NCI-H1092 (cell line): ENCODE measurements at places on chromosomes 3 and 15.

- DNase-seq = no peak
Measured at GRCh38 chr15:86663304-86663703, 583.6 kb downstream of the AGBL1 start.

- DNase-seq = no peak
Measured at GRCh38 chr15:67501177-67501835, 19.6 kb upstream of the C15orf61 start.

GRCh38 chr3:138724443-138724842 is 110.3 kb downstream of the PIK3CB start:
- DNase-seq = no peak

- DNase-seq = no peak
Measured at GRCh38 chr3:50396502-50396901, 37.2 kb upstream of the TMEM115 start.

DNA sequence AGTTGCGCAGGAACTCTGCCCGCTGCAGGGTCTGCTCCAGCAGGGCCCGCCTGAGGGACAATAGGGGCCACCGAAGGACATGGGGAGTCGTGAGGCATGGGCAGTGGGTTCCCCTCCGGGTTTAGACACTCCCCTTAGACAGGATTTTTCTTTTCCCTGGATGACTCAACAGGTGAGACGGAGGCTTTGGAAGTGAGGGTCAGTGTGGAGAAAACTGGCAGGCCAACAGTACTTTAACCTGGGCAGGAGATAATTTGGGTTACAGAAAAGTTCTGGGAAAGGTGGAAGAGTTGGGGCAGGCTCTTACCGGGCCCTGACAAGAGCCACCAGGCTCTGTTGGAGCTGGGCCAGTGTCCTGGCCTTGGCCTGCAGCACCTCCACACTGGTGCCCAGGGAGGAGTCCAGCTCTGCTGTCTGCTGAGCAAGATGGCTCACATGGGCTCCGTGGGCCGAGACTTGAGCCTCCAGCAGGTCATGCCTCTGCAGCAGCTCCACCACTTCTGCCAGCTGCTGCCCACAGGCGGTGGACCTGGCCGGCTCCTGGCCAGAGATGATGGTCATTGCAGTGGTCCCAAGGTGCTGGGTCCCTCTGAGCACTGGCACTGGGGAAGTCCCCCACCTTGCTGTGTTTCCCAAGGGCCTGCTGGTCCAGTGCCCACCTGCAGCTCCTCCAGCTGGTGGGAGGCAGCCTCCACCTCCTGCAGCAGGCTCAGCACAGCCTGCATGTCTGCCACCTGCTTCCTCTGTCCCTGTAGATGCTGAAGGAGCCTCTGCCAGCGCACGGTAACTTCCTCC is 11.0 kb downstream of the SPTBN5 start:
- DNase-seq = no peak

DNA sequence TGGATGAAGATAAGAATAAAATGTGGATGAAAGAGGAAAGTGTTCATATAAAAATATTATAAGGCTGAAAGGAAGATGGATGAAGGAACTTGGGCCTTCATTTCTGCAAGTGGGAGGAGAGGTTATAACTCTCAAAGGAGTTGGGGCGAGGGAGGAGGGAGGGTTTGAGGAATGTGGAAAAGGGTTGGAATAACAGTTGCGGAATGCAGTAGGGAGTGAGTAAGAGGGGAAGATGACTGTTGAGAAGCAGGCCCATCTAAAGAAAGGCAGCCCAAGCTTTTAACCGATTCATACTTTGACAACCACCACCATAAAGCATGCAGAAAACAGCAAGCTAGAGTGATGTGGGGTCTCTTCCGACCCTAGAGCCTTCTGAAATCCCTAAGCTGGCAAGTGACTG is 8.3 kb upstream of the TM4SF4 start:
- no peak for DNase-seq

DNA sequence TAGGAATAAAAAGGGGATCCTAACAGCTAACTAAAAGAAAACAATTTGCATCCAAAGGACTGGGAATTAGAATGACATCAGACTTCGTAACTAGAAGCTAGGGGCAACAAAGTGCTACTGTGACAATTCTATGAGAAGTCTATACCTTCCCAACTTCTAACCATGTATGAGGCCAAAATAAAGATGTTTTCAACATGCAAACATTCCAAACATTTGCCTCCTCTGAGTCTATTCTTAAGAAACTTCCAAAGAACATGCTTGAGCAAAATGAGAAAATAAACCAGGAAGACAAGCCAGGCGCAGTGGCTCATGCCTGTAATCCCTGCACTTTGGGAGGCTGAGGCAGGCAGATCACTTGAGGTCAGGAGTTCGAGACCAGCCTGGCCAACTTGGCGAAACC is 13.1 kb upstream of the RNF7 start:
- no peak for DNase-seq

DNA sequence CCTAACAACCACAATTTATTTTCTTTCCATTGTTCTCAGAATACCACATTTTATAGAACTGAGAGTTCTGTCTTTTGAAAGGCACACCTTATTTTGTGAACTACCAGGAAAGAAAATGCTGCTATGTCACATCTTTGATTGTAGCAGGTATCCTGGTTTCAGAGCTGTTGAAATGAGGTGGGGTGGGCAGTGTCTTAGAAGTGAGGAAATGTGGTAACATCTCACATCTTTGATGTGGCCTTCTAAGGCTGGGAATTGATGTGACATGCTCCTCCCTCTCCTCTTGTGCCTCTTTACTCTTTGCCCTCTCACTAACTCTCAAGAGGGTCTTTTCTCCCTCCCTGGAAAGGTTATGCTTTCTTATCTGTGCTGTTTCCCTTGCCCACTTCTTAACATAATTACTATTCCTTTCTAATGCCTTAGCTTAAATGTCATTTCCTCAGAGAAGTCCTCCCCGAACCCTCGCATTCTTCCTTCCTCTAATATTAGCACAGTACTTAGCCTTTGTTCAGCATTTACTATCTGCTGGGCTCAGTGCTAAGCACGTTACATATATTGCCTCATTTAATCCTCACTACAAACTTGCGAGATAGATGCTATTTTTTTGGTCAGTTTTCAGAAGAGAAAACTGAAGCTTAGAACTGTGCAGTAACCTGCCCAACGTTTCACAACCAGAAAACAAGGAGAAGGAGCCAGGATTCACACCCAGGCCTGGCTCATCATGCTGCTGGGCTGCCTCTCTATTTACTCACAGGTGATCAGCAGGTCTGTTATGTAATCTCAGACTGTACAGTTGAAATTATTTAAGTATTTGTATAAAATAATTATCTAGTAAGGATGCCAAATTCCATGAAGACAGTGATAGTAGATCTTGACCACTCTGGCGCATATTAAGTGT is 24.0 kb upstream of the SPTSSB start:
- DNase-seq = no peak

- DNase-seq = no peak
Measured at GRCh38 chr15:90957031-90957790, 2.5 kb downstream of the RCCD1 start.

DNA sequence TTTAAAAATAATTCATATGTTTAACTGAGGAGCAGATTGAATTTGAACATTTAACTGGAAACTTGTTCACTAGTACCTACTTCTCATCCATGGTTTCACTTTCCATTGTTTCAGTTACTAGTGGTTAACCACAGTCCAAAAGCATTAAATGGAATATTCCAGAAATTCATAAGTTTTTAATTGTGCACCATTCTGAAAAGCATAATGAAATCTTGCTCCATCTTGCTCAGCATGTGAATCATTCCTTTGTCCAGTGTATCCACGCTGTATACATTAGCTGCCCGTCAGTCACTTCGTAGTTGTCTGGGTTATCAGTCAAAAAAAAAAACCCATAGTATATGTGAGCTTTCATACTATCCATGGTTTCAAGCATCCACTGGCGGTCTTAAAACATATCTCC is 217.6 kb downstream of the TPRG1 start:
- DNase-seq = no peak

DNA sequence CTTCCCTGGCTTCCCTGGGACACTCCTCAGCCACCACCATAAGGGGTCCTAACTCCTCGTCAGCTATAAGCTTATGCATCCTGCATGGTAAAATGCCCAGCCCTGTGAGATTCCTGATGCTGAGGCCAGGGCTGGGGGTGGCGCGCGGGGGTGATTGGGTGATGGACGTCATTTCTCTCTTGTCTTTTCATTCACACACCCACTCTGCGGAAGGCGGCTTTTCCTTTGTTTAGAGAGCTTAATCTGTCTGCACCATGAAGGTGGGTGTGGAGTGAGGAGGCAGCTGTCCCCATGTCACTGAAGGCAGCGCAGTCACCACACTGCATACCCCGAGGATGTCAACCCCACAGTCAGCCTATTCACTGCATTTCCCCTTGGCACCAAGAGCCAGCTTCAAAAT is 110.0 kb upstream of the NSMCE3 start:
- DNase-seq = no peak

DNA sequence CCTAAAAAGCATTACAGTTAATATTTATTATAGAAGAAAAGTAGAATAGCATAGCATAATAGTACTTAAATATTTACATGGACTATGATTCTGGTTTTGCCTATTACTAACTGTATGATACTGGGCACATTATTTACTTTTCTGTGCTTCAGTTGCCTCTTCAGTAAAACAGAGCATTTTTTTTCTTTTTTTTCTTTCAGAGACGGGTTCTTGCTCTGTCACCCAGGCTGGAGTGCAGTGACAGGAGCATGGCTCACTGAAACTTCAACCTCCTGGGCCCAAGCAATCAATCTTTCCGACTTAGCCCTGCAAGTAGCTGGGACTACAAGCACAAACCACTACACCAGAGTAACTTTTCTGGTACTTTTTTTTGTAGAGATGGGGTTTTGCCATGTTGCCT is 47.0 kb downstream of the GYG1 start:
- DNase-seq = no peak

GRCh38 chr3:32176989-32177701 is 61.3 kb upstream of the CMTM8 start:
- no peak for DNase-seq

DNA sequence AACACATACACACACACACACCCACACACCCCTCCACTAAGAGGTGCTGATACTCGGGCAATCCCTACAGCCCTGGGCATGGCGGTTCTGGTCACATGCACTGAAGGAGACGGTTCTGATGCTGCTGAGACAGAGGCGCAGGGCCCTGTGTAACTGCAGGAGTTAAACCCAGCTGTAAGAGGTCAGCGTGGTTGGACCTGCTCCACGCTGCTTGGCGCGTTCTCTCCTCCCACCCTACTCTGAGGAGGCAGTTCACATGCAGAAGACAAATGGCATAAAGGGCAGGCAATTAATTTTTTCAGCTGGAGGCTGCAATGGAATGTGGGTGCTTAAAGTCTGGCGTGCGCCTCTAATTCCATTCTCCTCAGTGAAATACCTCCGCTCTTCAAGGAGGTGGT is 35.2 kb downstream of the GRK7 start:
- no peak for DNase-seq

GRCh38 chr15:31814082-31814481 is 216.2 kb upstream of the CHRNA7 start:
- DNase-seq = no peak

GRCh38 chr3:139480585-139480984 is 4.3 kb upstream of the RBP2 start:
- no peak for DNase-seq

DNA sequence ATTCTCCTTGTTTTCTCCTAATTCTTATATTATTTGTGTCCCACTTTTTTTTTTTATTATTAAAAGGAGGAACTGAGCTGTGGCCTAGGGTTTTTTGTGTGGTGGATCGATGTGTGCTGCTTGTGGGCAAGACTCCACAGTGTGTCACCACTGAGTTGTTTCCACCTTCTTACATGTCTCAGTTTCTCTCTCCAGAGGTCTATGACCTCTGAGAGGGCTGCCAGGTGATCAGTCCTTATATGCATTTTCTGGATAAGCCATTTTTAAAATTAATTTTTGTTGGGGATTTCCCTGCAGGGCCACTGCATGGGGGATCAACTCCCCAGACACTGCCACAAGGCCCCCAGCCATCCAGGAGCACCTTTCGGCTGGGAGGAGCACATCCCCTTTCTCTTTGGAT is 27.8 kb downstream of the IQCF6 start:
- no peak for DNase-seq

DNA sequence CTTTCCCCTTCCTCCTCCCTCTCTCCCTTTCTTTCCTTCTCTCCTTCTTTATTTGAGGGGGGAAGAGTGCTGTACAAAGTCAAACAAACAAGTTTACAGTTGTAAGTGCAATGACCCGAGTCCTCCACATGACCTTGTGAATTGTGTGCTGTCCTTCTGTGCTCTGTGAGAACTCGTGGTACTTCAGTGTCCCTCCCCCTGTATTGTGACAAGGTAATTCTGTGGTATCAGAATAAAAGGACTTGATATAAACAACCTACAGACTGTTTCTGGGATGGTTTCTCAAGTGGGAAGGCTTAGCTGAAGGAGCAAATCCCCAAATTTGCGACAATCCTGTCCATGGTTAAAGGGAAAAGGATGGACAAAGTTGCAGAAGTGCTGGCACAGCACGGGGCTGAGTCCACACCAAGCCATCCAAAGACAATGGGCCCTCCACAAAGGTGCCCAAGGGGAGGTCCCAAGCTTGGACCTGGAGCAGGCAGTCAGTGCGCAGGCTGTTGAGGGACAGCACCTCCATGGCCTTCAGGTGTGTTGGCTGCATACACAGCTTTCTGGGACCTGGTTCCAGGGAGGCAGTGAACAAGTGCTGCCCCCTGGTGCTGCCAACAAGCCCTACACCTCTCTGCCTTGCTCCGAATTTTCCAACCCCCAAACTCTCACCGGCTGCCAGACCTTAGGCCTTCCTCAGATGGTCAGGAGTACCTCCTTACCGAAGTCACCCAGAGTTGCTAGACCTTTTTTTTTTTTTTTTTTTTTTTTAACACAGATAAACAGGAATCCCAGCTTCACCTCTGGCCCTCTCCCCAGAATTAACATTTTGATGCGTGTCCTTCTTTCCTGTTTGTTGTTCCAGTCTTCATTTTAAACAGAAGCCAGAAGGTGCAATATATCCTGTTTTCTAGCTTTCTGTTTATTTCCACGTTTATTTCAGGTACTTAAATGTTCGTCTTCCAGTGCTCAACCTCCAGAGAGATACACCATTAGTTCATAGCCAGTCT is 2.6 kb upstream of the APEH start:
- DNase-seq = no peak

DNA sequence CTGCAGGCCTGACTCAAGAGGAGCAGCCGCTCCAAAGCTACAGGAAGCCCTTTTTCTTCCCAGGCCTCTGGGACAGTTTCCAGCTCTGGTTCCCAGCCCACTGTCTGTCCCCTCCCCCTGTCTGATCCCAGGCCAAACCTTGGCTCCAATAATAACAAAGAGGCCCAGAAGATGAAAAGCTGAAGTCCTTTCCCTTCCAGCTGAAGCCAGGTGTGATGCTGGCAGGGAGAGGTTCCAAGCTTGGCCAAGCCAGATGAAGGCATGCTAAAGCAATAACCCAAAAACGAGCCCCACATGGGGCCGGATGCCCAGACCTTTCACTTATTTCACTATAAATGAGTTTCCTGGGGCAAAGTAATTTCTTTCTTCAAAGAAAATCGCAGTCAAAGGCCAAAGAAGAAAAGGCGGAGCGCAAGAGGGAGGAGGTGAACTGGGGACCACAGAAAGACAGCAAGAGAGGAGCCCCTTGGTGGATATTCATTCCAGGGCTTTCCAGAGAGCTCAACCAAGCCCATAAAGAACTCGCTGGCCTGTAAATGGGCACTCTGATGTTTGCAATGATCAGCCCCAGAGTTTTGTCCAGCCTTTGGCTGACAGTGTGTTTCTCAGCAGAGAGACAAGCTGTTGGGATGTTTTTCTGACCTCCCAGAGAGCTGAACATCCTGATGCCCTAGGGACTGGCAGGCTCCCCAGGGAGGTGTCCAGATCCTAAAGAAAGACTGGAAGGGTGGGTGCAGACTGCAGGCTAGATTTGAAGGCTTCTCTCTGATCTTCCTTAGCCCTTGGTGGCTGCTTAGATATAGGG is 157.6 kb downstream of the UACA start:
- peak; percentile 34 for DNase-seq
